ENCODE measurements at places on chromosomes 13 and 19.

DNA sequence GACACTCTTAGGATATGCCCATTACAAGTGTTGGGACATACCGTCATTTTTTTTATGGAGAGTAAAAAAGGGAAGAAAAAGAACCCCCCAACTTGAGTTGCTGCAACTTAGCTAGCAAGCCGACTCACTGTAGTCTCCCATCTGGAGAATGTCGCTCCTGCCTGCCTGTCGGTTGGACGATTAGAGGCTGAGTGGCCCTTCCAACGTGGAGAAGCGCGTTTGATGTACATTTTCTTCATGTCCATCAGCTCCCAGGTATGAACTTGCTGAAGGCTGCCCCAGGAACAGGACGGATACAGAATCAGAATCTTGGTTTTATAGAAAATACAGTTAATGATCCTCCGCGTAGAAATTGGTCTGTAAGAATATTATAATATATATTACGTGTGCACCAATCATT, 189.0 kb upstream of the SOX1 start:
- DNase-seq, result no peak

DNA sequence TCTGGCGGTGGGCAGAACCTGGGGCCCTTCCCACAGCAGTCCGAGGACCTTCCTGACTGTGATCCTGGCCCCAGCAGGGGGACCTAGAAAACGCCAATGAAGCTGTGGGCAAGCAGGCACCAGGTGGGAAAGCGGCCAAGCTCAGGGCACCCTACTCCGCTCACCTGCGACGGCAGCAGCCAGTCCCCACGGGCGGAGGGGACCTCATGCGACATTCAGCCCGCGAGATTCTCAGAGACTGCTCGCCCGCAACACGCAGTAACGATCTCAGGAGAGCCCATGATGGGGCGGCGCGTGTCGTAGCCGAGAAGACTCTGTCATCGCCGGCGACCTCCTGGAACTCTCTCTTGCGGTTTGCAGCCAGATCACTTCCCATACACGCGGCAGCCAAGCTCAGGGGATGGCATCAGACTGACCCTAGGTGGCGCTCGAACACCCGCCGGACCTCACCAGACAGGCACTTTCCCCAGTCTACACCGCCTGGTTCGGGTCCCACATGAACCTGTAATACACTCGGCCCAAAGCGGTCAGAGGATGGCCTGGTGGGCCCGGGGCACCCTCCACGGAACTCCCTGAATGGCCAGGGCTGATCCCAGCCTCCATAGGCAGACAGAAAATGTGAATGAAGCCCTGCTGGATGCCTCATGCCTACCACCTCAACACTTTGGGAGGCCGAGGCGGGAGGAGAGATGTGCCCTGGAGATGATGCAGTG, 26.5 kb downstream of the MAN2B1 start:
- peak; percentile 69 for DNase-seq

GRCh38 chr19:2043251-2043641, 7.8 kb downstream of the MKNK2 start:
- DNase-seq, result no peak

DNA sequence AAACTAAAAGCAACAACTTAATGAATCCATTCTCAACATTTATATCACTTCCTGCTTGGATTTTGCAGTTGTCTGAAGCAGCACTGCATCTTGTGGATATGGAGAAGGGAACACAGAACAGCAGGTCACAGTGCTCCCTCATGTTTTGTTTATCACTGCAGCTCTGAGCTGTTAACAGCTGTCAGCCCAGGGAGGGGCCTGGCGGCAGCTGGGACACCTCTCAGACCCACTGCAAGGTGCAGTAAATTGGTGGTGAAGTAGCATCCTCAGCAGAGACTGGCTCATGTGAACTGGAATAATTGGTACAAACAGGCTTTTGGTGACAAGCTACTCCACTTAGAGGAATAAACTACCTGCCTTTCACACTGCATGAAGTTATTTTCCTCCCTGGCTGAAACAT, 170.4 kb downstream of the LIG4 start:
- DNase-seq, result no peak

DNA sequence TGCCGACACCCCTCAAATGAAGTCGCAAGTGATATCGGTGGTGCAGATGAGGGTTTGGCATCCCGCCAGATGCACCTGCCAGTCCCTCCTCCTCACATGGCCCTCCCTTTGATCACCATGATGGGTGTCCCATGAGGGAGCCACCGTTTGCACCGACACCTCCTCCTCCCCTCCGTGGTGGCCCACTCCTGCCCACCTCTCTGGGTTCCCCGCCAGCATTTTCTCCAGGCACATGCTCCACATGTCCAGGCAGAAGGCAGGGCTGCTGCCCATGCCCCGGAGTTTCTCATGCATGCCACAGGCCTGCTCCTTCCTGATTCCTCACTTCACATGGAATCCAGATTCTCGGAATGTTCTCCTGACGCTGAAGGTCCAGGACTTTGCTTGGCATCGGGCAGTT, 49.3 kb downstream of the COL4A2 start:
- DNase-seq, result no peak

- no peak for DNase-seq
Observed at GRCh38 chr13:99404005-99404755, 97.0 kb upstream of the GPR183 start.
